ENCODE measurements at places on chromosomes 16 and 17.

DNA sequence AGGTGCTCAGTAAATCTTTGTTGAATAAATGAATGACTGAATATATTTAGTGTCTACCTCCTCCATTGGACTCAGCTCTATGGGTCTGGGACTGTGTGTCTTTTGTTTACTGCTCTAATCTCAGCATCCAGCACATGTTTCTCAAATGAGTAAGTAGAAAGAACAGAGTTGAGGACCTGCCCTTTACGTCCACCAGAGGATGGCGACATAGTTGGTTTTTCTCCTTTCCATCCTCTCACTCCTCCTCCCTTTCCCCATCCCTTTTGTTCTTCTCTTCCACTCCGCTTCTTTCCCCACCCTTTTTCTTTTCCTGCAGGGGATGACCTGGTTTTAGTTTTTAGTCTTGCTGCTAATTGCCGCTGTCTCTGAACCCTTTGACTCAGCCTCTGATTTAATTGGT, 12.1 kb upstream of the CHP2 start:
- no peak for DNase-seq

GRCh38 chr16:19284207-19284606, 1.3 kb upstream of the CLEC19A start:
- peak; percentile 96 for DNase-seq

GRCh38 chr17:6285486-6285885, 149.4 kb downstream of the AIPL1 start:
- DNase-seq = no peak

DNA sequence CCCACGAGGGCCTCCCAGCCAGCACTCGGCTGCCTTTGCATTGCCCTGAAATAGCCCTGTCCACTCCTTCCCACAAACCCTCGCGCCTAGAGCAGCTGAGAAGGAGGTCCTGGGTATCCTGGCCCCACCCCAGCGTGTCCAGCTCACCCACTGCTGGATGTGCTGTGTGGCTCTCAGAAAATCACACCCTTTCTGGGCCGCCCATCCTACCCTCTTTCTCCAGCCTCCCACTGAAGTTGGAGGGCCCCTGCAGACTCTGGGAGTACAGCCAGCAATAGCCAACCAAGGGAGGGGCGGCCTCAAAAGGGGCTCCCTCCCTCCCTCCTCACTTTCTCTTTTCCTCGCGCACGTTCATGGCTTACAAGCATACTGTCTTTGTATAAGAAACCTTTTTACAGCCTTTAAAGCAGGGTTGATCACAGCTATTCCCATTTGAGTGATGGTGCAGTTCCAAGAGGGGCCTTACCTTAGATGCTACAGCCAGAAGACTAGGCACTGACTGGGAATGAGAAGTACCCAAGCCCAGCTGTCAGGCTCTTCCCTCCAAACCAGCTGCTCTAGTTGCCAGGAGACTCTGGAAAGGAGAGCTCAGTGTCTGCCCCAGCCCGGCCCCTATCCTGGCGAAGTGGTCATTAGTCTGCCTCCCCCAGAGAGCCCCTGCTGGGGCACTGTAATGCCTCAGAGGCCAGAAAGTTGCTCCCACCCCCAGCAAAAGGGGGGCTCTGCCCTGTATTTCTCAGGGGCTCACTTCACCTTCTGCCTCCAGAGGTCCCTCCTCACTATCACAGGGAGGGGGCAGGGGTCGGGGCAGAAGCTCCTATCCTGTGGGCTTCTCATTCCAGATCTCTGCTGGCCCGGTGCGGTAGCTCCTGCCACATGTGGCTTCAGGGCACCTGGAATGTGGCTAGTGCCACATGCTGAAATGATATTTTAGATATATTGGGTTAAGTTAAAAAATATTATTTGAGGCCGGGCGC, 38.1 kb downstream of the DCAKD start:
- DNase-seq = no peak

DNA sequence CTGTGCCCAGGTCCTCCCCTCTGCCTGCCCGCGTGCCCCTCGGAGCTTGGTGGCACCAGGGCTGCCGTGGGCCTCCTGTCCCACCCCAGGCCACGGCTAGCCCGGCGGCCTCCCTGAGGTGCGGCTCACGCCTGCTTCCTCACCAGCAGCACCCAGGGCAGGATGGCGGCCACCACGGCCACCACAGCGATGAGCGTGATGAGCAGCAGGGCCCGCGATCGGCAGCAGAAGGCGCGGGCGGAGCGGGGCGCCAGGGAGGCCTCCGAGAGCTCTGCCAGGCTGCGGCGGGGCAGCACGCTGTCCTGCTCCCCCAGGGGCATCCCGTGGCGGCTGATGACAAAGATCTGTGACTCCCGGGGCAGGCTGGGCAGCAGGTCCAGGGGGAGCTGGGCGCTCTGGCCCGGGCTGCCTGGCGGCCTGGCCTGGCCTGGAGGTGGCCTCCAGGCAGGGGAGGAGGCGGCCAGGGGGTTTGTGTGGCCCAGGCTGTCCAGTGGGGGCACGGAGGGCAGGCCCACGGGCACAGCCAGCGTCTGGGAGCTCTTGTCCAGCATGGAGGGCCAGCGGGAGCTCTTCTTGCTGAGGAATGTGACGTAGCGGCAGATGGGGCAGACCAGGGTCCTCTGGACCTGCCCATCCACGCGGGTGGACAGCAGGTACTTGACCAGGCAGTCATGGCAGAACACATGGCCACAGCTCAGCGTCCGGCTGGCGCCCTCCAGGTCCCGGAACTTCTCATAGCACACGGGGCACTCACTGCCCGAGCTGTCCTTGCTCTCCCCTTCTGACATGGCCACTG, 4.8 kb downstream of the RNF222 start:
- DNase-seq = no peak

DNA sequence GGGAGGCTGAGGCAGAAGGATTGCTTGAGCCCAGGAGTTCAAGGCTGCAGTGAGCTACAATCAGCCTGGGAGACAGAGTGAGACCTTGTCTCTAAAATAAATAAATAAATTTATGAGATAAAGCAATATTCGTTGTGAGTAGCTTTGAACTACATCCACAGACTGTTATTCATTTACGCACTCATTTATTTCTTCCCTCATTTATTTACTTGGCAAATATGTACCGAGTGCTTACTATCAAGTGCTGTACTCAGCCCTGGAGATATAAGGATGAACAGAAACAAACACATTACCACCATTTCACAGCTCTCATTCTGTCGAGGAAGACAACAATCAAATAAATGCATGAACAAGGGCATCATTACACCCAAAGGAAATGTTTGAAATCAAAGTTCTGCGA, 24.7 kb upstream of the UMOD start:
- no peak for DNase-seq

- DNase-seq = peak; percentile 54
These were observed 10.0 kb downstream of the GPR179 start for GRCh38 chr17:38333635-38334295.

DNA sequence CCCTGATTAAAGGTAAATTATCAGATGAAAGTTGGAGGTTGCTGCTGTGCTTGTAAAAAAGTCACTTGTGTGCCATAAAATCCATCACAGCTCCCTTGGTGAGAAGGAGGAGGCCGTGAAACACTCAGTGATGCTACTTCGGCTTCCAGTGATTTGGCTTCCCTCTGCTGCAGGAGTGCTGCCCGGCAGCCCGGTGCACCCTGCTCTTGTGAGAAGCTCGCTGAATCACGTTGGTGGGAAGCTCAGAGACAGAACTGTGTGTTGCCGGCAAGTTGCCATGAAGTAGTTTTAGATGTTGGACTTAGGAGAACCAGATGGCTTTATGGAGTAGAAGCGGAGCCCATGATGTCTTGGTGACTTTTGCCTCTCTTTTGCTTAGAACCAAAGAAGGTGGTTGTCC, 33.3 kb downstream of the MSI2 start:
- no peak for DNase-seq

DNA sequence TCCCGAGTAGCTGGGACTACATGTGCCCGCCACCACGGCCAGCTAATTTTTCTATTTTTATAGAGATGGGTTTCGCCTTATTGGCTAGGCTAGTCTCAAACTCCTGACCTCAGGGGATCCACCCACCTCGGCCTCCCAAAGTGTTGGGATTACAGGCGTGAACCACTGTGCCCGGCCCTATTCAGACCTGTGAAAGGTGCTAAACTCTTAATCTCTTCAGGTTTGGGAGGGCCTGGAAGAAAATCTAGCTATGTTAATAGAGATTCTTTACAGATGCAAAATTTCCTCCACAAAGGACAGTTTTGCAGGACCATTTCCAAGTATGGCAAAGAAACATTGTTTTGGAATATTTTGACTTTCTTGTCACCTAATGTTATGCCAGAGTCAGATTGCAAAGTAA, 3.1 kb upstream of the PLA2G15 start:
- no peak for DNase-seq

- peak; percentile 34 for DNase-seq
These were observed 999 bp upstream of the FLYWCH2 start for GRCh38 chr16:2881783-2882649.

DNA sequence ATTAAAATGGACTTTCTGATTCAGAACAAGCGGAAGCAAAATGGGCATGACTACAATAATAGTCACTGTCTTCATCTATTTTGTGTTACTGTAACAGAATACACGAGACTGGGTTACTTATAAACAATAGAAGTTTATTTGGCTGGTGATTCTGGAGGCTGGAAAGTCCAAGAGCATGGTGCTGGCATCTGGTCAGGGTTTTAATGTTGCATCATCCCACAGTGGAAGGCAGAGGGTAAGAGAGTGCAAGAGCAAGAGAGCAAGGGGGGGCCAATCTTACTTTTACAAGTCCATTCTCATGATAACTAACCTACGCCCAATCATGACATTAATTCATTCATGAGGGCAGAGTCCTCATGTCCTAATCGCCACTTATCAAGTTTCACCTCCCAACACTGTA, 189.2 kb downstream of the TOX3 start:
- no peak for DNase-seq

DNA sequence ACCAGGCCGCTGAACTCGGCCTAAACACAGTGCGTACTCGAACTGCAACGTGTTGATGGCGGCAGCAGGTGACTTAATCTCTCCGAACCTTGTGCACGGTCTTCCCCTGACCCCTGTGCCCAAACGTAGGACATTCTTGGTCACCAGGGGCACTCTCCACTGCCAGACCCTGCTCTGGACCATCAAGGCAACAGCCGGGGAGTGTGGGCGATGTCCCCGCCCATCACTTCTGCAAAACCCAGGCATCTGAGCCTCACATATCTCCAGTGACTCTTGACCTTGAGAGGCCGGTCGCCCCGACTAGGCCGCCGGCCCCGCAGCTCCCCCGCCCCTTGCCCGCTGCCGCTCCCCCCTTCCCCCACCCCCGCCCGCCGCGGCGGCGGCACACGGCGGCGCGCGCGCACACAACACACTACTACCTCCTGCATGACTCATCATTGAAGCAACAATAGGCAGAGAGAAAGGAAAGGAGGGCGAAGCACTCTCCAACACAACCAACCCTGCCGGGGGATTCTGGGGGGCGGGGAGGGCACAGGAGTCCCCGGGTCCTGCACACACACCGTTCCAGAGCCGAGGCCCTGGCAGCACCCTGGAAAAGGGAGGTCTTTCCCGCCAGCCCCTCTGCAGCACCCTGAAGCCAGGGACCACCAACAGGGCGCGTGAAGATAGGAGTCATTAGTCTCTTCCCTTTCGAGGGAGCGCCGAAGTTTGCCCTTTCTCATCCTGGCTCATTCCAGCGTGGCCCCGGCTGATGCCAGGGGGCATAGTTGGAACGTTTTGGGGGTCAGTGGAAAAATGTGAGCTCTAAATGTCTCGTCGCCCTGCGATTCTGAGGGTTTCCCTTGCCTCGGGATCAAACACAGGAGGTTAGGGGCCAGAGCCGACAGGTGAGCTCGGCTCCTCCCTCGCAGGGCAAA, 1.9 kb downstream of the MNT start:
- DNase-seq = peak; percentile 84

DNA sequence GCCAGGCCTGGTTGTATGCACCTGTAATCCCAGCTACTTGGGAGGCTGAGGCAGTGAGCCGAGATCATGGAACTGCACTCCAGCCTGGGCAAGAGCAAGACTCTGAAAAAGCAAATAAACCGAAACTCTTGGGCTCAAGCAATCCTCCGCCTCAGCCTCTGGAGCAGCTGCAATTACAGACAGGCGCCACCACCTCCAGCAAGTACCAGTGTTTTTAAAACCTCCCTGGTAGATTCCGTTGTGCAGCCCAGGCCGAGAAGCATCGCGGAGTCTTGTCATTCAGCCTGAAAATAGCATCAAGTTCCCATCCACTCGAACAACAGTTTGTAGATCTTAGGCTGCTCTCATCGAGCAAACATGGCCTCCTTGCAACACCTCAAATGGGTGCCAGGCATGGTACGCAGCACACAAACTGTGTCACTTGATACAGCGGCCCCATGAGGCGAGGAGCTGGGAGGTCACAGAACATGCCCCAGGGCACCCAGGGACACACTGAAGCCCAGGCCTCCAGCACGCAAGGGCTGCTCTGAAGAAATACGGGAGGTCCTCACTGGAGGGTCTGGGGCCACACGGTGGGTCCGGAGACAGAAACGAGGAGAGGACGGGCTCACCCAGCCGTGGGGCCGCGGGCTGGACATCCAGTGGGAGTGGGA, 18.1 kb downstream of the TMC6 start:
- no peak for DNase-seq

DNA sequence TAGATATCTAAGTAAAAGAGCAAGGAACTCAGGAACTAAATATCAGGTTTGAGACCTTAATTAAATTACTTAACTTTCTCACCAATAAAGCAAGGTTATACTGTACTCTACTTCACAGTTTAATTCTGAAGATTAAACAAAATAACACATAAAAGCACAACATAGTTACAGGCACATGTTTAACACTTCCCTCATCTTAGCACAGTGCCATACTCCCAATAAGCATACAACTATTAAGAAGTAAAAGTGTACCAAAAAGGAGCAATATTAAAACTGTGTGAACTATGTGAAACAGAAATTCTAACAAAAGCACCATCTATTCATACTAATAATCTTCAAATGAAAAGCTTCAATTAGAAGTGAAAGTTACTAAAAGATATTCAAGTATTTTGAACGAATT, 2.2 kb downstream of the APPBP2 start:
- DNase-seq = no peak

GRCh38 chr17:46150216-46150963, 42.8 kb downstream of the KANSL1 start:
- no peak for DNase-seq

DNA sequence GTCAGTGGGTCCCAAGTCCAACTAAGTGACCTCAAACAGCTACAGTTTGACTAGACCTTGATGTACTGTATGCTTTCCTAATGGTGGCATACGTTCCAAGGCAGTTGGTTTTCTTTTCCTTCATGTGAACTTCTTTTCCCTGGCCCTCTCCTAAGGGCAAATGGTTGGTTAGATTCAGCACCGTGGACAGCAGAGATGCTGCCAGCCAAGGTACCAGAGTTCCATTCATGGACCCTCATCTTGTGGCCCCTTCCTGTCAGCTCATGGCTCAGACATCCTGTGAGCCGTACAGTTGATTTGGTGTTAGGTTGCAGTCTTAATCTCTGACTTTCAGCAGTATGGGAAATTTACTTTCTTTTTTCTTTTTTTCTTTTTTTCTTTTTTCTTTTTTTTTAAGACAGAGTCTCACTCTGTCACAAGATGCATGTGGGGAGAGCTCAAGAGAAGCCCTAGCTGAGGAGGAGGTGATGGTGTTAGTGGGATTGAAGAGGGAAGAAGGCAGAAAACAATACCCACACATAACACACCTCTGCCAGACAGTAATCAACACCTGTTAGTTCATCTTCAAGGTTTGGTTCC, 122.4 kb downstream of the USP31 start:
- peak; percentile 47 for DNase-seq
